ENCODE measurements at places on chromosomes 16 and 17.

- DNase-seq = no peak
Measured at GRCh38 chr17:64500862-64501765, 4.3 kb upstream of the POLG2 start.

- no peak for DNase-seq
Measured at GRCh38 chr16:71352963-71353460, 5.5 kb upstream of the CALB2 start.

DNA sequence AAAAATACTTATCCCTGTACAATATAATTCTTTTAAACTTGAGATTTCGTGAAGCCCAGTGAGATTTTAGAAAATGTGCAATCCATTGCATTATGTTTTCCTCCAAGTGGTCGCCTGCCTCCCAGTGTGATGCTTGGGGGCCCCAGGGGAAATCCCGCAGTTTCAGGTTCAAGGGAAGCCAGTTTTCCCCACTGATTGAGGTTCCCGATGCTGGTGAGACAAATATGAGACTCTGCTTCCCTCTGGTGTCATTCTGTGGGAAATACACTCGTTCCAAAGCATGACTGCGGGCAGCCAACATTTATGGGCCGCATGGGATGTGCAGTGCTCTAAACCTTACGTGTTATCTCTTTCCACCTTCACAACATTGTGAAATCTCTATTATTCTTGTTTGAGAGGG lies 200.8 kb downstream of the PRKCB start:
- DNase-seq = peak; percentile 38

GRCh38 chr17:80649672-80650330 lies 105.2 kb downstream of the RPTOR start:
- DNase-seq = peak; percentile 46

- peak; percentile 47 for DNase-seq
Measured at GRCh38 chr17:82978765-82979349, 100.6 kb upstream of the METRNL start.

- no peak for DNase-seq
Measured at GRCh38 chr17:63989622-63990345, 8.4 kb upstream of the PRR29 start.

DNA sequence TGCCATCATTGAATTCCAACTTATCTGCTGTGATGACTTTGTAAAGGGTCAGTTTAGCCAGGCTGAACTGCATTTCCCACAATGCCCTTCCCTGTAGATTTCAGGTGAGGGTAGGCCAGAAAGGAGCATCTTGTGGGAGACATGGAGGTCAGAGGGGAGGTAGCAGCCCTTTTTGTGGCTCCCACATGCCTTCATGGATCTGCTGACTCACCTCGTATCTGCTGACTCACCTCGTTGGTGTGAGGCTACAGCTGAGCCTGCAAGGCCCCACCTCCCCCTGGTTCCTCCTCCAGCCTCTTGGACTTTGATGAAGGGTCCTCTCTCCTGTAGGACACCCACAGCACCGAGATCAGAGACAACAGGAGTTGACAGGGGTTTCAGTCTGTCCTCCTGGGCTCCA lies 102.5 kb downstream of the SALL1 start:
- DNase-seq = no peak

DNA sequence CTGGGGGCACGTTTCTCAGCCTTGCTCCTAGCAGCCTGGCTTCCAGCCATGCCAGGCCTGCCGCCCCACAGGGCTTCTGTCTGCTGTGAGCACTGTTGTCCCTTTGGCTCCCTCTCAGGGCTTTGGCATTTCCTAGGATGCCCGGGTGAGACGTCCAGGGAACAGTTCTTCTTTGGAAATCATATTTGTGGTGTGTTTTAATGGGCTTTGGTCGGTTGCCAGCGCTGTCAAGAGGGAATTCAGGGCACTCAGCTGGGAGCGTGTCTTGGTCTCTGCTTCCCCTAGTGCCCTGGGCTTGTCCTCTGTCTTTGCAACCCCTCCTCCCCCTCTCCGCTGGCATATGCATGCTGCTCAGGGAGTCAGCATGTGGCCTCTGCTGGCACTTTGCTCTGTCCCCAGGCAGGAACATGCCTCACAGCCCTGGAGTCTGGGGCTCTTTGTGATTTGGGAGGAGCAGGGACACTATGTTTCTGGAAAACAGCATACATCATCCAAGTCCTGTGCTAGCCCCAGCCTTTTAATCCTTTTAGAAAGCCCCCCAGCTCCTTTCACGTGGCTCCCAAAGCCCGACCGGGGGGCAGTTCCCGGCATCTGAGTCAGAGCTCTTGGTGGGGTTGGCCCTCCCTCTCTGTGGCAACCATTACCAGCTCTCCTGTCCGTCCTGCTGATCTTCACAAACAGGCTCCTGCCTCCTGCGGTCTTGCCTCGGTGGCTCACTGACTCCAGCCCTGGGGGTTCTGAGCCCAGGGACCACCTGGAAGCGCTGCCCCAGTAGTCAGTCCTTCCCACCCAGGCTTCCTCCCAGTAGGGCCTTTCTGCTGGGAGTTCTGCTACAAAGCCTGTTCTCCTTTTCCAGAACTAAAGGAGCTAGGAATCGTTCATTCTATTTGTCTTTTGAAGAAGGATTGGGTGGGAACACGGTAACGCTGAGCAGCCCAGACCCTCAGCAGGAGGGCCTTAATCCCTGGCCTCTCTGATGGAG lies 26.7 kb downstream of the SAP30BP start:
- no peak for DNase-seq

- DNase-seq = no peak
Measured at GRCh38 chr17:6430769-6431168, 4.2 kb downstream of the AIPL1 start.

DNA sequence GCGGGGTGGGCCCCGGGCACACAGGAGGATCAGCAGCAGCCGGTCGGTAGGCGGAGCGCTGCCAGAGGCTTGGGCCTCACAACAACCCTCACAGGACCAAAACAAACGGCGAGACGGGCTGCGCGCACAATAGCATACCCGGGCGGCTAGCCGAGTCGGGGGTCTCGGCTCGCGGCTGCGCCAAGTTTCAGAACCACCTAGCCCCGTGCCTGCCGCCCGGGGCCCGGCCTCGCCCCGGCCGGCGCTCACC lies 732 bp downstream of the ULK2 start:
- DNase-seq = peak; percentile 47

All from CD4-positive, alpha-beta memory T cell (primary cell).